ENCODE measurements at places on chromosomes 13 and 19.
A peak's percentile ranks its signal among the peaks of the same experiment; 100 is the strongest.

DNA sequence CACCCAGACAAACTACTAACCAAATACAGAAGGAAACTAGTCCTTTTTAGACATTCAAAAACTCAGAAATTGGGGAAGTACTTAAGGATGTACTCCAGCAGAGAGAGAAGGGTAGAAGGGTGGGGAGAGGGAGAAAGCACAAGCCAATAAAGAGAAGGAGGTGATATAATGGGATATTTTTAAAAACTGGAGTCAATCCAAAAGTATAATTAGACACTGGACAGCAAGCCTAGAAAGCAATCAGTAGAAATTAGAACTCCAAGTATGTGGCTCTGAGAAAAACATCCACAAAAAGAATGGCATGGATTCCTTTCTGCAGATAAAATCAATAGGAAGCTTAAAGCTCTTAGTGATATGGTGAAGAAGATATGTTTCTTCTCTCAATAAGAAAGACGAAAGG, 55.8 kb downstream of the PEPD start:
- DNase-seq = no peak

DNA sequence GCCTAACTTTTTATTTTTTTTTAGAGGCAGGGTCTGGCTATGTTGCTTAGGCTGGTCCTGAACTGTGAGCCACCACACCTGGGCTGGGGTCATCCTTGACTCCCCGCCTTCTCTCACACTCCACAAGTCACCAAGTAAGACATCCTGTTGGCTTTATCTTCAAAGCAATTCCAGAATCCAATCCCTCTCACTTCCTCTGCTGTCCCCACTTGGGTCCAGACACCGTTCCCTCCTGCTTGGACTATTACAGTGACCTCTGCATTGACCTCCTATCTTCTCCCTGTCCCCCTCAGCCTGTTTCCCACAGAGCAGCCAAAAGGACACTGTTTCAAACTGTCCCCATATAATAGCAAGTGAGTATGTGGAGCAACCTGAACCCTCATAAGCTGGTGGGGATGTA, 4.7 kb upstream of the GNG8 start:
- DNase-seq = no peak

GRCh38 chr19:39170386-39171231, 26.2 kb upstream of the NCCRP1 start:
- DNase-seq = no peak

GRCh38 chr19:44810234-44811121, 1.6 kb downstream of the BCAM start:
- no peak for DNase-seq

DNA sequence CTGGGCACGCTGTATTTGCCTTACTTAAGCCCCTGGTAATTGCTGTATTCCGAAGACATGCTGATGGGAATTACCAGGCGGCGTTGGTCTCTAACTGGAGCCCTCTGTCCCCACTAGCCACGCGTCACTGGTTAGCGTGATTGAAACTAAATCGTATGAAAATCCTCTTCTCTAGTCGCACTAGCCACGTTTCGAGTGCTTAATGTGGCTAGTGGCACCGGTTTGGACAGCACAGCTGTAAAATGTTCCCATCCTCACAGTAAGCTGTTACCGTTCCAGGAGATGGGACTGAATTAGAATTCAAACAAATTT, 676 bp downstream of the BRCA2 start:
- no peak for DNase-seq

GRCh38 chr19:34457446-34457845, 24.1 kb upstream of the WTIP start:
- DNase-seq = no peak

GRCh38 chr13:32905864-32906180, 110.4 kb upstream of the KL start:
- no peak for DNase-seq

DNA sequence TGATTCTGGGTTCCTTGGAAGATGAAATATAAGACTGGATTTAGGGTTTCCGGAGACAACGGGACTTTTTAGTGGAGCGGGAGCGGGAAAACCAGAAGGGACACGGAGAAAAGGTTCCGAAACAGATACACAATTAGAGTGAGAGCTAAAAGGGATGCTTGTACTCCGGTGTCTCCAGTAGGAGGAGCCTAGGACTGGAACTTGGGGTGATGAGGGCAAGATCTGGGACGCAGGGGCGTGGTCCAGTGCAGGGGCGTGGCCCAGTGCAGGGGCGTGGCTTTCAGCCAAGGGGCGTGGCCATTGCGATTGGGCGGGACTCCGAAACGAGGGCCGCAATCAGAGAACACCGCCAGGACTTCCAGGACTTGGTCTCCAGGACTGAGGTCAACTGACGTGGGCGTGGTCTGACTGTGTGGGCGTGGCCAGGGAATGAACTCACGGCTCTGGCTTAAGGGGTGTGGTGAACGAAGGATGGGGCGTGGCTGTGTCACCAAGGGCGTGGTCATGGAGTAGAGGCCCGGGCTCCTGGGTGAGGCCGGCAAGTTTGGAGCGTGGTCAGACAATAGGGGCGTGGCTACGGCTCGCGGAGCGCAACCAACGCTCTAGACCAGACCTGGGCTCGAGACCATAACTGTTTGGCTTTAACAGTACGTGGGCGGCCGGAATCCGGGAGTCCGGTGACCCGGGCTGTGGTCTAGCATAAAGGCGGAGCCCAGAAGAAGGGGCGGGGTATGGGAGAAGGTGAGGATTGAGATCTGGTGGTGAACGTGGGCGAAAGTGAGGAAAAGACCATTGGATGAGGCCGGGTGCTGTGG, at the start of gene DKKL1:
Gene DKKL1 (plus strand): TSS at position 610 of the 815 bp plus-strand sequence. CDS start 122 bp downstream, at position 732.
- DNase-seq = peak; percentile 97

GRCh38 chr19:4032436-4032835, 24.9 kb downstream of the PIAS4 start:
- DNase-seq = no peak

- DNase-seq = peak; percentile 75
Measured at GRCh38 chr13:34926508-34926907, 15.6 kb upstream of the NBEA start.

DNA sequence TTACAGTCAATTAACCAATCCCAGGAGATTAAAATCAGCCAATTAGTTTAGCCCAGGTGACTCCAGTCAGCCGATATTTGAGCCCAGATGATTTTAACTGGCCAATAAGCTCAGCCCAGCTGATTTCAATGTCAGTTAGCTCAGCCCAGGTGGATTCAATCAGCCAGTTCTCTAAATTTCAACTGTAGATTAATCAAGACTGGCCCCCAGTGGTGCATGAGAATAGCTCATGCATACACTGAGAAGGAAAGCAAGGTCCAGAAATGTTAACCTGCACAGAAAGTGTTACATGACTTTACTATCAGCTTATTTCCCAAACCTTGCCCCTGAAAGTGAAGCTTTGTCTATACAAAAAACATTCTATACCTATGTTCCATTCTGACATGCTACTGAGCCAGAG, 55.4 kb upstream of the ZNF724 start:
- no peak for DNase-seq

DNA sequence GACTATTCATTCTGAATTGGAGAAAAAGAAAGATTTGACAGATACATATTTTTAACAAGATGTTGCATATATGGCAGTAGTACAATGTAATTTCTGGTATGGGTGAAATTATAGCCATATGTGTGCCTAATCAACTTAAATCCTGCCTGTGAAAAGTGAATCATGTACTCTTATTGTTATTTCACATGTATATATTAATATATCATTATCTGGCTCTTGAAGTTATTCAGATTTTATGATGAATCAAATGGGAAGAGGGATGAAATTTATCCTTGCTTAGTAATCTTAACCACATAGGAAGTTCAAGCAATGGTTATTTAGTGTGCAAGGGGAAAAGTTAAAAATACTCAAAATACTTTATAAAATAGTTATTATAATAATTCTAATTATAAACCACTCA, 80.5 kb downstream of the GPC6 start:
- DNase-seq = no peak

DNA sequence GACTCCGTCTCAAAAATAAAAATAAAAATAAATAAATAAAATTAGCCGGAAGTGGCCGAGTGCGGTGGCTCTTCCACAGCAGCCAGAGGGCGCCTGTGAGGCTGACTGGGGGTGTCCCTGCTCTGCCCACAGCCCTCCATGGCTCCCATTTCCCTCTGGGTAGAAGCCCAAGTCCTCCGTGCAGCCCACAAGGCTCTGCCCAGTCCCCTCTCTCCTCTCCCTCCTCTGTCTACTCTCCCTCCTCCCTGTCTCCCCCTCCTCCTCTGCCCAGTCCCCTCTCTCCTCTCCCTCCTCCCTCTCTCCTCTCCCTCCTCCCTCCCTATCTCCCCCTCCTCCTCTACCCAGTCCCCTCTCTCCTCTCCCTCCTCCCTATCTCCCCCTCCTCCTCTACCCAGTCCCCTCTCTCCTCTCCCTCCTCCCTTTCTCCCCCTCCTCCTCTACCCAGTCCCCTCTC, 20.4 kb downstream of the MISP start:
- no peak for DNase-seq

- DNase-seq = peak; percentile 50
Measured at GRCh38 chr13:46492946-46493345, 60.0 kb upstream of the LRCH1 start.

- DNase-seq = no peak
Measured at GRCh38 chr19:46727757-46728156, 10.8 kb upstream of the PRKD2 start.

DNA sequence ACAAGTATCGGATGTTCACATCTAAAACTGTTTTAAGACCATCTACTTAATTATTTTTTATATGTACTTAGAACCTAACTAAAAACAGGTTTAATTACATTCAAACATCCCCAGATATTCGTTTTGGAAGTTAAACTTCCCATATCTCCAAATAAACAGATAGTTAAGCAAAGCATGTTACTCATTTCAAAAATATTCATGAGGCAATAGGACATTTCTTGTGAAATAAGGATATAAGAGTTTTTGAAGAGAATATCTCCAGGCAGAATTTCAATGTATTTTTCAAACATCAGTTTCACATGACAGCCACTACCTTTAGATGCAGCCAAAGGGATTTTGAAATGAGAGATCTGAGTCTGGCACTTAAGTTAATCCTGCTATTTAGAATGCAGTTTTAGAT, 697.5 kb downstream of the SLITRK1 start:
- DNase-seq = no peak

DNA sequence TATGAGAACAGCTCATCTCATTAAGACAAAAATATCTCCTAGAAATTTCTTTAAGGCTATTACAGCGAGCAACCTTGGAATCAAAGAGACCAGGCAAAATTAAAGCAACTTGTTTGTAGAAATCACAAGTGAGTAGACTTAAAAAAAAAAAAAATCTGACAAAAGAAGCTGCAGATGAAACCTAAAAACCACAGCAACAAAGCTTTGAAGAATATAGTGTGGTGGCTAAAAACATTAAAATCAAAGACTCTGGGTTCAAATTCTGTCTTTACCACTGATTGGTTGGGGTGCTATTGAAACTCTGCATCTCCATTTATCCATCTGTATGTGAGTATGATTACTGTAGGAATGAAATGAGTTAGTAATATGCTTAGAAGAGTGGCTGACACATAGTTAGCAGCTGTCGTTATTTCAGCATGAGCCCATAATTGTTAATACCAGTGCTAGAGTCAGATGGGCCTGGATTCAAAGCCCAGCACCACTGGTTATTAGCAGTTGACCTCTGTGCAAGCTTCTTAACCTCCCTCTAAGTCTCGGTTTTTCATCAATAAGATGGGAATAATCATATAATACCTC, 157.6 kb downstream of the FOXO1 start:
- DNase-seq = no peak

DNA sequence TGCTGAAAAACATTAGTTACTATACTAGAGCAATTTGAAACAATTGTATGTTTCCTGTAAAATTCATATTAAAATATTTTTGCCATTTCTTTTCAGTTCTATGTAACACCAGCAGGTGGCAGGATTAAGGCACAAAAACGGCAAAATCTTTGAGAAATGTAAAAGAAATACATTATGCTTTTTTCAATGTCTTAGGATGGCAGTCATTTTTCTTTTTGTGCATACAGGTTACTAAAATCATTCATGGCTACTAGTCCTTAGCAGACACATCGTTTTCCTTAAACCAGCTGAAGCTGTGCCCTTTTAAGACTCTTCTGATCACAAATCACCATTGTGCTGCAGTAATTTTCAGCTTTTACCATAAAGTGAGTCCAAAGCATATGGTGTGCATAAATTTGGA, 800.7 kb upstream of the SLITRK5 start:
- DNase-seq = peak; percentile 2

DNA sequence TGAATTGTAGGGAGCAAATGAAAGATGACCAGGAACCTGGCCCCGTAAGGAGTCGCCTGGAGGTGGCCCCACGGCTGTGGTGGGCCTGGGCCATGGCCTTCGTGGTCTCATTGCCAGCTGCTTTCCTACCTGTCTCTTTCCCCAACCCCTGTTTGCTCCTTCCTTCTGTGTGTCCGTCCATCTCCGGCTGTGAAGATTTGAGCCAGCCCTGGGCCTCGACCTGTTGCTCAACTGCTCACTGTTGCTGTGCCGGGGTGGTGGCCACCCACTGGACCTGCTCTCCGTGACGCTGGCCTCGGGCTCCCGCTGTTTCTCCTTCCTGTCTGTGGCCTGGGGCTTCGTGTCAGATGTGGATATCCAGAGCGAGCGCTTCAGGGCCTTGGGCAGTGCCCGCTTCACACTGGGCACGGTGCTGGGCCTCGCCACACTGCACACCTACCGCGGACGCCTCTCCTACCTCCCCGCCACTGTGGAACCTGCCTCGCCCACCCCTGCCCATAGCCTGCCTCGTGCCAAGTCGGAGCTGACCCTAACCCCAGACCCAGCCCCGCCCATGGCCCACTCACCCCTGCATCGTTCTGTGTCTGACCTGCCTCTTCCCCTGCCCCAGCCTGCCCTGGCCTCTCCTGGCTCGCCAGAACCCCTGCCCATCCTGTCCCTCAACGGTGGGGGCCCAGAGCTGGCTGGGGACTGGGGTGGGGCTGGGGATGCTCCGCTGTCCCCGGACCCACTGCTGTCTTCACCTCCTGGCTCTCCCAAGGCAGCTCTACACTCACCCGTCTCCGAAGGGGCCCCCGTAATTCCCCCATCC, 8.5 kb downstream of the DBP start:
- DNase-seq = no peak

- DNase-seq = peak; percentile 89
Measured at GRCh38 chr13:36965767-36966166, 33.4 kb downstream of the ALG5 start.

GRCh38 chr13:90979059-90979458, 368.4 kb upstream of the MIR17HG start:
- peak; percentile 56 for DNase-seq

GRCh38 chr19:14097532-14098151, 7.1 kb upstream of the SAMD1 start:
- DNase-seq = no peak

All from renal cortical epithelial cell (primary cell).